A172 (cell line): ENCODE measurements at places on chromosomes 1 and 21.

GRCh38 chr1:76274302-76274701 is 199.8 kb downstream of the ST6GALNAC3 start:
- DNase-seq: no peak

GRCh38 chr1:220833436-220833835 is 45.8 kb upstream of the HLX start:
- no peak for DNase-seq

DNA sequence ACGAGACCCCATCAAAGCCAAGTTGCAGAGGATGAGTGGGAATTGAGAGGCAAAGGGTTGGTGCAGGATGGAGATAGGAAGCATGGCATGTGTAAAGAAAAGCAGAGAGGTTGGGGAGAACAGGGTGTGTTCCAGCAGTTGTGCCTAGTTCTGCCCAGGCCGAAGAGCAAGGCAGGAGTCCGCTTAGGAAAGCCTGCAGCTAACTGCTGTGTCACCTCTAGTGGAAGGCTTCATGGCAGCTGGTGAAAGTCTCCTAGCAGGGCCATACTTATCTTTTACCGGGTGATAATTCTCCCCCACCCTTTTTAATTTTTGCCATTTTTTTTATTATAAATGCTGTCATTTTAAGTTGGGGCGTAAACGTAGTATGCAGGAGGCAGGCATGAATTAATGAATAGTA is 93.6 kb downstream of the NFIA start:
- DNase-seq: no peak

DNA sequence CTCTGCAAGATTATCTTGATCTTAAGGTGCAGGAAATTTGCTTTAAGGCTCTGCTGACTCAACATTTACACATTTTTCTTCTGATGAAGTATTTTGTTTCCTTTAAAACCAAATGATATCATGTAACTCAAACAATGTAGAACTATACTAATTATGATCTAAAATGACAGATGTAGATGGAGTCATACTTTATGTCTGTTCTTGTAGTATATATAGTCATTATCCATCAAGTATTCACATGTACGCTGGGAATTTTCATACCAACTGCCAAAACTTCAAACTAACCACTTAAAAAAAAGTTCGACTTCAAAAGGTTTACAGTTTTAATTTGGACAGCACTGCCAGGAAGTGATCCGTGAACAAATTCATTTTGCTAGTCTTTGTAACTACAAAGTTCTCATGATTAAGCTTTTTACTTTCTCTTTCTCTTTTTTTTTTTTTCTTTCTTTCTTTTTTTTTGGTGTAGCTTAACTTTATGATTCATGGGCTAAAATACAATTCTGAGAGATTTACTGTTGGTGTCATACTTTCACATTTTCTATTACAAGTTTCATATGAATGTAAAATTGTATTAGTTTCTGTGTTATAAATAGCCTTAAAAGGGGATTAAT is 509.0 kb upstream of the CXADR start:
- DNase-seq: peak; percentile 13

- peak; percentile 94 for DNase-seq
Observed at GRCh38 chr1:185973645-185974044, 239.5 kb downstream of the HMCN1 start.

DNA sequence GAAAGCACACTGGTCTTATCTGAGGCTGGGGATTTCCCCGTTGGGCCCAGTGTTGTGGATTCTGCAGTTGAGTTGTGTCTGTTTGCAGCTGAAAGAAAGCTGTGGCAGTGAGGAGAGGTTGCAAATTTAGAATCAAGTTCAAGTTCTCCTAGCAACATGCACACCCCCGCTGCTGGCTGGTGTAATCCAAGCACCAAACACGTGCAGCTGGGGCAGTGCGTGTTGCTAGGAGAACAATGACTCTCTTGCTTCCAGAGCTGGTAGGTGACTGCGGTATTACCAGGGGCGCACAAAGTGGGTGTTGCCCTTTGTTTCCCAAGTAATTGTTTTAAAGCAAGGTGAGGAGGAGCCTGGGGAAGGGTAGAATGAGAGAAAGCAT is 91.5 kb downstream of the IER5 start:
- peak; percentile 28 for DNase-seq

- DNase-seq: no peak
Observed at GRCh38 chr1:31753707-31754349, 10.3 kb downstream of the ADGRB2 start.

GRCh38 chr1:107622966-107623365 is 342.0 kb downstream of the VAV3 start:
- DNase-seq: no peak

- no peak for DNase-seq
Observed at GRCh38 chr21:14308234-14308633, 74.7 kb downstream of the HSPA13 start.
